ENCODE measurements at places on chromosomes 3 and 15. TPM values are rescaled to one million over a fixed set of nuclear protein-coding genes. Genes with fewer than 3 reads are reported as not detected.

- peaks cover 18% of the 10 kb centered on the region for H3K4me1 ChIP-seq
- H3K36me3 ChIP-seq: no peaks in the 10 kb centered on the region
- no peak overlapping the region for H3K27ac ChIP-seq
- H3K27me3 ChIP-seq: no peaks in the 10 kb centered on the region
- DNase-seq: peak; percentile 30
These were observed 334.0 kb upstream of the KCNMB2 start for GRCh38 chr3:178202194-178202593.

POLQ gene
- total RNA-seq: 1.3 TPM

LMAN1L gene
- total RNA-seq: 83.5 TPM

DNA sequence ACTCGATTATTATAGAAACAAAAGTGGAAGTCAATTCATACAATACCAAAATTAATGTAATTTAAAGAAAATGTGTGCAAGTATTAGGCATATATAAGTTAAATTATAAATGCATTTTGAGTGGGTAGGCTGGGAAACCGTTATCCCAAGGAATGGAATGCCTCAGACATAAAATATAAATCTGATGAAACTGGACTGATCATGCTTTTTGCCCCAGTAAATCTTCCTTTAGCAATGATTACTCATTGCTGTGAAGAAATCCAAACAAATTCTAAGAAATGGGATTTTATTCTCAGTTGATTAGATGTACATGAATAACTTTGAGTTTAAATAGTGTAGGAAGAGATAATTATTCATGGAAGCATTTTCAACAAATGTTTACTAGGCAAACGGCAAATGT lies 185.5 kb upstream of the KCNMB2 start:
- H3K36me3 ChIP-seq: no peaks in the 10 kb centered on the region
- H3K4me1 ChIP-seq: no peaks in the 10 kb centered on the region
- no peaks in the 10 kb centered on the region for H3K27me3 ChIP-seq
- no peak overlapping the region for H3K27ac ChIP-seq
- no peak for DNase-seq

- DNase-seq: no peak
- no peak within 1 kb of the TSS for H3K27ac ChIP-seq
- peak within 1 kb of the TSS; percentile 33 for H3K4me3 ChIP-seq
These were observed at the start of gene ST8SIA2 for GRCh38 chr15:92393071-92393979. ST8SIA2 (plus strand) TSS chr15:92393881; CDS start chr15:92394065, 184 bp downstream.

- no peaks in the 10 kb centered on the region for H3K4me1 ChIP-seq
- H3K27ac ChIP-seq: no peak overlapping the region
- DNase-seq: peak; percentile 54
- peaks cover 3% of the 10 kb centered on the region for H3K36me3 ChIP-seq
- H3K27me3 ChIP-seq: no peaks in the 10 kb centered on the region
These were observed 13.7 kb downstream of the CELF6 start for GRCh38 chr15:72306211-72306785.

MCF2L2 gene
- total RNA-seq: not detected

TMEM207 gene
- total RNA-seq: not detected

- DNase-seq: no peak
- no peaks in the 10 kb centered on the region for H3K36me3 ChIP-seq
- H3K27me3 ChIP-seq: no peaks in the 10 kb centered on the region
- H3K4me3 ChIP-seq: no peak overlapping the region
- peaks cover 8% of the 10 kb centered on the region for H3K4me1 ChIP-seq
These were observed 11.5 kb upstream of the TBL1XR1 start for GRCh38 chr3:177208781-177209180.

LMCD1 gene
- total RNA-seq: 0.58 TPM

GRCh38 chr3:123193448-123194101 lies 8.2 kb upstream of the SEC22A start:
- H3K27me3 ChIP-seq: no peaks in the 10 kb centered on the region
- no peak overlapping the region for H3K27ac ChIP-seq
- no peaks in the 10 kb centered on the region for H3K4me1 ChIP-seq
- DNase-seq: no peak

DNA sequence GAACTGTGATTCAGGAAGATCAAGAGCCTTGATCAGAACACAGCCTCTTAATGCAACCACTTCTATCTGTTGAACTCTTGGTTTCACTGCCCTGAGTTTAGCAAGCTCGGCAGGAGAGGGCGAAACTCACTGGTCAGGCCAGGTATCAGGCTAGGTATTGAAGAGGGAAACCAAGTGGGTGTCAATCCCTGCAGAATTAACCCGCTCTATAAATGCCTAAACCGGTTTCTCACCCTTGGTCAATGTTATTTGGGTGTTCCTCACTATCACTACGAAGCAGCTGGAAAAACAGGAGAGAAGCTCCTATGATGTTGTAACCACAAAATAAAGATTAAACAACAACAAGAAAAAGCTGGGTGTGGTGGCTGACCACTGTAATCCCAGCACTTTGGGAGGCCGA lies 23.9 kb downstream of the LIPH start:
- H3K4me1 ChIP-seq: no peaks in the 10 kb centered on the region
- H3K27me3 ChIP-seq: no peaks in the 10 kb centered on the region
- no peak for DNase-seq
- H3K4me3 ChIP-seq: no peak overlapping the region

DNA sequence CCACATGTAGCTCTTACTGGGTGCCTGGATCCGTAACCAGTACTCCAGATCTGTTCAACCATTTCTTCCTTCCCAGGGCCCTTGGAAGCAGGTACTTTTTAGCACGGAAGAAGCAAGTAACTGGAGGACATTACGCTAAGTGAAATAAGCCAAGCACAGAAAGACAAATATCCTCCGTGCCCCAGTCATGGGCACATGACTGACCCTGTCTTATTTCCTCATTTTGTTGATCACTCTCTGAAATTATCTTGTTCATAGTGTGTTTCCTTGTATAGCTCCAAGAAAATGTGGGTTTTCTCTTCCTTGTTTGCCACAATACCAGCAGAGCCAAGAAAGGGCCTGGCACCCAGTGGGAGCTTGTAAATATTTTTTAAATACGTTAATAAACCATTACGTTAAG lies 32.2 kb upstream of the MTMR14 start:
- no peak overlapping the region for H3K27ac ChIP-seq
- H3K4me3 ChIP-seq: no peak overlapping the region

DNA sequence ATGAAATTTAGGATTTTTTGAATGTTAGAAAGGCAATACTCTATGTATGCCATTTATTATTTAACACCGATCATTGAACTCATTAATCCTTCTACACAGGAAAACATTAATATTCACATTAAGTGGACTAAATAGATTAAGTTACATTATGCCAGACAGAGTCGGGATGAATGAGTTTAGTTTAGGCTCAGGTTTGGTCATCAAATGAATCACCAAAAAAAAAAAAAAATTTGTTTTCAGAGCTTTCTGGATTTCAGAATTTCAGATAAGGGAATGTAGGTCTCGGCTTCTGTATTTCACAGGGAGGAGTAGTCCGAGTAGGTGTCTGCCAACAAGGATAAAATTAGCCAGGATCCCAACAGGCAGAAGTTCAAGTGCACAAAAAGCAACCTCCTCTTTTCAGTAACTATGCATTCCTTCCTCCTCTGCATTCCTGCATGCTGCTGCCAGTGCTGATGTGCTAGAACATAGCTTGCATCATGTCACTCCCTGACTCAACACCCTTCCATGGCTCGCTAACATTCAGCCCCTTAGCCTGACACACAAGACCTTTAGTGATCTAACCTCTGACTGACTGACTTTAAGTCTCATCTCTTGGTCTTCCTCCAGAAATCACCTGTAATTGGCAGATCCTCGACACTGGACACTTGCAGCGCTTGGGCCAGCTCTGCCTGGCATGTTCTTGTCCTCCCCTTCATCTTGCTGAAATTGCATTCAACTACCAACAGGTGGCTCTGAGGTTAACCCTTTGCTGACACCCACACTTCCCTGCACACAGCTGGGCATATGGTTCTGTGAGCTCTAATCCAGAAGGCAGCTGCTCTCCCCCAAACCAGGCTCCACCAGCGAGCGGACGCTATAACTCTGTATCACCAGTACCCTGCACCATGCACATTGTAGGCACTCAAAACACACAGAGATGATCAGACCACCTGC lies 145.4 kb upstream of the PROK2 start:
- H3K27ac ChIP-seq: no peak overlapping the region
- peak; percentile 47 for DNase-seq
- H3K36me3 ChIP-seq: no peaks in the 10 kb centered on the region
- no peak overlapping the region for H3K4me3 ChIP-seq
- H3K27me3 ChIP-seq: no peaks in the 10 kb centered on the region

- H3K27ac ChIP-seq: peak overlapping the region; percentile 30
- H3K4me3 ChIP-seq: no peak overlapping the region
- H3K4me1 ChIP-seq: no peaks in the 10 kb centered on the region
These were observed 159.6 kb downstream of the GHSR start for GRCh38 chr3:172288651-172289050.

VIPR1 gene
- 10.1 TPM for total RNA-seq

GRCh38 chr3:31010491-31010890 lies 116.0 kb upstream of the GADL1 start:
- no peaks in the 10 kb centered on the region for H3K4me1 ChIP-seq
- no peaks in the 10 kb centered on the region for H3K27me3 ChIP-seq
- H3K27ac ChIP-seq: no peak overlapping the region
- no peaks in the 10 kb centered on the region for H3K36me3 ChIP-seq
- DNase-seq: no peak
- no peak overlapping the region for H3K4me3 ChIP-seq

GRCh38 chr3:64111872-64112271 lies 88.6 kb upstream of the PSMD6 start:
- peaks cover 7% of the 10 kb centered on the region for H3K4me1 ChIP-seq
- DNase-seq: no peak
- no peaks in the 10 kb centered on the region for H3K27me3 ChIP-seq
- no peak overlapping the region for H3K27ac ChIP-seq
- H3K36me3 ChIP-seq: peaks cover 3% of the 10 kb centered on the region
- H3K4me3 ChIP-seq: no peak overlapping the region

- H3K36me3 ChIP-seq: no peaks in the 10 kb centered on the region
- DNase-seq: no peak
- H3K4me3 ChIP-seq: no peak overlapping the region
- H3K27ac ChIP-seq: no peak overlapping the region
- H3K27me3 ChIP-seq: no peaks in the 10 kb centered on the region
These were observed 596.2 kb upstream of the TBL1XR1 start for GRCh38 chr3:177793451-177793850.

FANCD2OS gene
- not detected for total RNA-seq

LYSMD4 gene
- 67.4 TPM for total RNA-seq

- H3K4me3 ChIP-seq: no peak overlapping the region
- peak; percentile 38 for DNase-seq
- no peaks in the 10 kb centered on the region for H3K4me1 ChIP-seq
- no peak overlapping the region for H3K27ac ChIP-seq
- H3K27me3 ChIP-seq: no peaks in the 10 kb centered on the region
- peaks cover 17% of the 10 kb centered on the region for H3K36me3 ChIP-seq
These were observed 202.1 kb downstream of the GREM1 start for GRCh38 chr15:32919749-32920414.

DNA sequence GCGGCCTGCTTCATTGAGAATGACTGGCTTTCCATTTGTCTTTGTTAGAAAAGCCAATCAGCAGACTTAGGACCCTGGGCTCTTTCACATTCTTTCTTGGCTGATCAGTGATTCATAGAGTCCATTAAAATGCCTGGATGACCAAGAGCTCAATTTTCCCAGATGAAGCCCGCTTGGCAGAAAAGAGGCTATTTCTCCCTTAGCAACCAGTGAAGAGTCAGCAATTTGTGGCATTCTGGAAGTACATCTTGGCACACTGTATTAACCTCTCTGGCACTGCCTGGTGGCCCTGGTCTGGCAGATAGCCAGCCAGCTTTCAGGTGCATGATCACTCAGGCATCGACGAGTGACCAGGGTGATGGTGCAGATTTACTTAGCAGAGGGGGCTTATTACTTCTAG lies 145.7 kb upstream of the PLAAT1 start:
- H3K4me1 ChIP-seq: no peaks in the 10 kb centered on the region
- DNase-seq: peak; percentile 7

DNA sequence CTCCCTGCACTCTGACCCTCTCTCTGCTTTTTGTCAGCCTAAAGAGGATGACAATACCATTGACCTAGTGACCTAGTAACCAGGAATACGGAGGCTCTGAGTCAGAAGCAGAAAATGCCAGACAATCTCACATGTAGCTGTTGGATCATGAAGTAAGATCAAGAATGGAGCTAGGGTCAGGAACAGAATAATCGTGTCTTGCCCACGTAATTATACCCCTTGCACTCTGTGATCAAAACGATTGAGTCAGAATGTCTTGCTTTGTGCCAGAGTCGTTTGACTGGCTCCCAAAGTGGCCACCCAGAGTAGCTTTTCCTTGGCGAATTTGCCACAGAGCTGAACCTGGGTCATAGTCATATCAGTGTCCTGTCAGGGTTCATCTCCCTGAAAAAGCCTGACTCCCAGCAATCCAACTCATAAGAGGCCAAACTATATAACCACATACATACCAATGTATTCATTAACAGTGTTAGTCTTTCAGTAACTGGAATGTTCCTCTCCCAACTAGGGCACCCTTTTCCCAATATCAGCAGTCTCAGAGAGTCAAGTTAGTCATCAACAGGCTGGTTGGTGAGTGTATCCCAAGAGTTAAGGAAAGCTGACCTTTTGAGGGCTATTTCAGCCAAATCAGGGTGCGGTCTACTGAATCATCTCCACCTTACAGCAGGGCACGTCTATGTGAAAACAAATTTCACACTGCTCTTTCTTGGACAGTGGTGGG lies 5.0 kb upstream of the CDV3 start:
- peaks cover 12% of the 10 kb centered on the region for H3K4me1 ChIP-seq
- no peak for DNase-seq
- no peaks in the 10 kb centered on the region for H3K36me3 ChIP-seq

- no peaks in the 10 kb centered on the region for H3K4me1 ChIP-seq
- H3K4me3 ChIP-seq: no peak overlapping the region
- no peak for DNase-seq
These were observed 88.8 kb downstream of the THBS1 start for GRCh38 chr15:39669661-39670060.

DNA sequence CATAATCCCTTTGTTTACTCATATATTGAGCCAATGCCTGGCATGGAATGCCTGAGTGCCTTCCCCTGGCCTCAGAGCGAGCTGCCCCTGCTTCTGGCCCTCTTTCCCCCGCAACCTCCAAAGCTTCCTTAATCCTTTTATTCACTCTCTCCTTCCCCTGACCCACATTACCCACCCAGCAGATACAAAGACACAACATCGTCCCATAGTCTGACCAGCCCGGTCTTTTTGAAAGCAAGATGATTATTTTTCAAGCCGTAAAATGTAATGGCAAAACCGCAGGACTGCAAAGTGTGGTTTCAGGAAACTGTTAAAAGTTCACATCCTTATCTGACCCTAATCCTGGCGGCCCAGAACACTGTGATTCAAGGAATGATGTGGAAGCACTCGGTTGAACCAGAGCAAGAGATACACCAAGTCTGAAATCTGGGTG lies 78.4 kb upstream of the LRTM1 start:
- no peaks in the 10 kb centered on the region for H3K4me1 ChIP-seq
- H3K27me3 ChIP-seq: no peaks in the 10 kb centered on the region
- DNase-seq: no peak
- H3K27ac ChIP-seq: no peak overlapping the region
- H3K4me3 ChIP-seq: no peak overlapping the region

Measured in stomach (tissue), 19 donors.